ENCODE measurements at places on chromosomes 7 and 10.

- peak; percentile 81 for DNase-seq
These were observed at the start of gene RHOBTB1 for GRCh38 chr10:60944058-60944909. TSS of gene RHOBTB1 (minus strand) at chr10:60944185. CDS start at chr10:60911542, 32,643 bp downstream.

DNA sequence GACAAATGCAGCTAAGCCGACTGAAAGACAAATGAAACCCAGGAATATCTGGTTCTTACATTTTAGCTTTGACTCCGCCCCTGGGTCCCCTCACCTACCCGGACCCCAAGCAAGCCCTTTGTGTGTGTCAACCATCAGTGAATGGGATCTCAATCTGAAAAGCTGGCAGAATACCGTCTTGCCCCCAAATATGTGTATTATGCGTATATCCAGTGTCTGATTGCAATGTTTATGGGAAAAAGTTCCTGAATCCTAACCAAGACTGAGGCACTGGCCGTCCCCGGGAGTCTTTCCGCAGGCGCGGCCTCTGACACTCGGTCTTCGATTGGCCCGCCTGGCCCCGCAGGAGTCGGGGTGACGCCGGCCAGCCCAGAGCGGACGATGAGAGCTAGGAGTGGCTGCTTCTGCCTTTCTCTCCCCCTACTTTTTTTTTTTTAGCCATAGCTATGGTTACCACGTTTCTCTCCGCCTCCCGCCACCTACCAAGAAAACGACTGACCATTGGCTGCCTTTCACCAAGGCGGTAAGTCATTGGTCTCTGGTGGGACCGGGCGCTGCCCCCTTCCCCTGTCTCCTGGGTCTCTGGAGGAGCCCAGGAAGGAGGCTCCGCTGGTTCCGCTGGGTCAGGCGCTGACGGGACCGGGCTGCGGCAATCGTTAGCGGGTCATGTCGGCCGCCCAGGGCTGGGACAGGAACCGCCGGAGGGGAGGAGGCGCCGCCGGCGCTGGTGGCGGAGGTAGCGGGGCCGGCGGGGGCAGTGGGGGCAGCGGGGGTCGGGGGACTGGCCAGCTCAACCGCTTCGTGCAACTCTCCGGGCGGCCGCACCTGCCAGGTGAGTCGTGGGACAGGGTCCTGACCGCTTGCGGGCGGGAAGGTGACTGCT lies at the start of gene KLHDC10:
KLHDC10 (plus strand) TSS at position 557 of the 883 bp plus-strand sequence; CDS start at position 667, 110 bp downstream.
- peak; percentile 97 for DNase-seq

- peak; percentile 39 for DNase-seq
These were observed 101.1 kb upstream of the ABCB5 start for GRCh38 chr7:20514364-20514763.

DNA sequence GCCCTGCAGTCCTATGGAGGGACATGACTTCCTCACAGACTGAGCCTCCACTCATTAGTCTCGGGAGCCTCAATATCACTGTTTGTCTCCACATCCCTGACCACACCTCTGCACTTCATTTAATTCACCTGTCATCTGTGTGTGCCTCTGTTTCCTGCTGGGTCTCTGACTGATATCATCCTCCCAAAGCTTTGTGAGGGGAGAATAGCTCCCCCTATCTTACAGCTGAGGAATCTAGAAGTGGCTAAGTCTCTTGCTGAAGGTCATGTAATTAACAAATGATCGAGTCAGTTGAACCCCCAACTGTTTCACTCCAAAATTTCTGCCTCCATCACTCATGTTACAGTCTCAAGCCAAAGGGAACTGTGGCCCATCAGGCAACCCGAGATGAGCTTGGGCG lies 5.5 kb upstream of the CPXM2 start:
- no peak for DNase-seq

DNA sequence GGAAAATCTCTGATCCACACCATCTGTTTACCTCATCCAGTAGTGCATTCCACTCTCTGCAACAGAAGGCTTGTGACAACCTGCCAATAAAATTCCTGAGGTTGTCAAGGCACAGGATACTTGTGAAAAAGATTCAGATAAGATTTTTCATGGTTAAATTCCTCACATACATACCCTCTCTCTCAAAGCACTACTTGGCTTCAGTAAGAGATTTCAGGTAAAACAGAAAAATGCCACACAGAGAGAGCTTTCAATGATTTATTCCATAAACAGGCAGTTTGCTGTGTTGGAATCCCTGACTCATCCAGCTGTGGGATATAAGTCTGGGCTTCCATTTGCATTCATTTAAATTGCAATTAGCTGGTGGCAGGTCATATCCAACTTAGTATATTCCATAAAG lies 99.7 kb upstream of the CAV2 start:
- DNase-seq, result no peak

DNA sequence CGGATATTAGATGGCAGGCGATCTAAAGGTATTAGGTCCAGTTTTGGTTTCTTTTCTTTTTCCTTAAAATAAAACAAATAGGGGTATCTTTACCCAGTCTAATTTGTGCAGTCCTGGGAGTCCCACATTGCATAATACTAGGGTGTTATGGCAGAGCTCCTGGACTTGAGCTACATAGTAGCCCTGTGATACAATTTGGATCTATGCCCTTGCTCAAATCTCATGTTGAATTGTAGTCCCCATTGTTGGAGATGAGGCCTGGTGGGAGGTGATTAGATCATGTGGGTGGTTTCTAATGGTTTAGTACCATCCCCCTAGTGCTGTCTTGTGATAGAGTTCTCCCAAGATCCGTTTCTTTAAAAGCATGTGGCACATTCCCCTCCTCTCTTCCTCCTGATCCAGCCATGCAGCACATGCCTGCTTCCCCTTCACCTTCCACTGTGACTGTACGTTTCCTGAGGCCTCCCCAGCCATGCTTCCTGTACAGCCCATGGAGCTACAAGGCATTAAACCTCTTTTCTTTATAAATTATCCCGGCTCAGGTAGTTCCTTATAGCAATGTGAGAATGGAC lies 141.9 kb downstream of the RPS24 start:
- DNase-seq, result no peak

DNA sequence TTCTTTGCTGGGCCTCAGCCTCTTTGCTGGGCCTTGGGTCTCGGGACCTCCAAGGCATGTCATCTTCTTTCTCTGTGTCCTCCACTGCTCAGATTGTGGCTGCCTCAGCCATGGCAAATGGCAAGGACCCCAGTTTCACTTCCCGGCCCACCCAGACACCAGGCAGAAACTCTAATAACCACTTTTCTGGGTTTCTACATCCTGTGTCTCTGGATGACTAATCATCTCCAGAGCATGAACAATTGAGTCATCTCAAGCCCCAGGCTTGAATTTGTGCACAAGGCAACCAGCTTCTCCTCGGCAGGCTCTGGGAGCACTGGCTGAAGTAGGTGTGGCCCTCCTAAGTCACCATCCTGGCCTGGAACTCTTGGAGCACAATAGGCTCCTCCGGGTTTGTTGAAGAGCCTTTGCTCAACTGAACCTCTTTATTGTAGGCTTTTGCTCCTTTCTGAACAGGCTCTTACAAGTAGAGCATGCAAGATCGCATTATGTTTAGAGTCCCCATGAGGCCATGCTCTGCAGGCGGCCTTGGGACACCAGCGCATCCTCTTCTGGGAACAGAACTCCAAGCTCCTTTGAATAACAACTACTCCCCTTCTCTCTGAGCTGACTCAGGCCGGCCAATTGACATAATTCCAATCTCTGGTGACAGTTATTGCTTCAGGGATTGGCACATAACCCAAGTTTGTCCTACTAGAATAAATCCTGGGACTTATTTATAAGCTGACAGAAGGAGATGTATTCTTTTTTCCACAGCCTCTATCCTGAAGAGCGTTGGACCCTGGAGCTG lies 218.1 kb downstream of the WDR11 start:
- no peak for DNase-seq

DNA sequence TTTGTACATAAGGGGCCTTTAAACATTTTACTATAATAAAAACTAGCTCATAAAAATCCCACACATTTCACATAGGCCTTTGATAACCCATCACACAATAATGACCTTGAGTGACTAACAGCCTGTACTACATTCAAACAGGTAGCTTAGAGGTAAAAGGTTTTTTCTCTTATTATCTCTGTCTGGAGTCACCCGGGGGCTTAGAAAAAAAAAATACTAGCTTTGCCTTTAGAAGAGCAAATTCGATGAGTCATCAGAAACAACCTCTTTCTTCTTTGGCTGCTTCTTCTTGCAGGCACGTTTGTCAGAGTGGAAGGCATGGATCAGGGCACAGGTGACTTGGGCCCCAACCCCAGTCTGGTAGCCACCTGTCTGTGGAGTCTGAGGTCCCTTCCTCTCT lies 43.4 kb upstream of the ADO start:
- no peak for DNase-seq

GRCh38 chr7:22667562-22668239 lies 59.3 kb upstream of the IL6 start:
- no peak for DNase-seq

DNA sequence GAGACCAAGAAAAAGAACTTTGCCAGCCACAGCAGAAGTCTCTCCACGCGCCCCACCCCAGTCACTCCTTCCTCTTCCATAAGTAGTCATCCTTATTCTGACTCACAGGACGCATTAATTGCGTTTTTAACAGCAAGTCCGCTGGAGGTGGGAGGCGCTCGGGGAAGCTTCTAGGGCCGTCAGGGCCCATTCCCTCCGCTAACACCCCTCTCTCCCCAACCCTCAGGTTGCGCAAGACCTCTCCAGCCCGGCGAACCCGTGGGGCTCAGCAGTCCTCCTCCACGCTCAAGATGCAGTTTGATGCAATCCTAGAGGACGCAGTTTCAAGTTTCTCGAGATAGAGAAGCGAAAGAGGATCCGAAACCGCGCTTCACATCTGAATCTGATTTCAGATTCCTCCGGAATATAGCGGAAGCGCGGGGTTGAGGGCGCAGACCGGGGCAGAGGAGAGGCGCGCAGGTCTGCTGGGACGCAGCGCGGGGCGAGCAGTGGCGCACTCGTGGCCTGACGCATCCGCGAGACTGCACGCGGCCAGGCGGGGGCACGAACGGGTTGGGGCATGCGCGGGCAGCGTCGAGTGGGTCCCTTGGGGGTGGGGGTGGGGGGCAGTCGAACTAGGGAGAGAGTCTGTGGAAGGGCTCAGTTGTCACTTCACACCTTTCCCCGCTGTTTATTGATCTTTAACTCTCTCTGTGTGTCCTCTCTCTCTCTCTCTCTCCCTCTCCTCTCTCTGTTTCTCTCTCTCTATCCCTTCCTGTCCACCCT lies 37.8 kb upstream of the PSAP start:
- peak; percentile 83 for DNase-seq

- DNase-seq, result no peak
These were observed 16.7 kb upstream of the SLC26A4 start for GRCh38 chr7:107643938-107644308.

- DNase-seq, result no peak
These were observed 68.3 kb downstream of the NAMPT start for GRCh38 chr7:106216517-106216922.

GRCh38 chr10:119933179-119933578 lies 40.6 kb downstream of the SEC23IP start:
- no peak for DNase-seq

- no peak for DNase-seq
These were observed 12.0 kb upstream of the GSAP start for GRCh38 chr7:77427996-77428603.

GRCh38 chr7:81207801-81208200 lies 288.9 kb upstream of the SEMA3C start:
- DNase-seq, result no peak

DNA sequence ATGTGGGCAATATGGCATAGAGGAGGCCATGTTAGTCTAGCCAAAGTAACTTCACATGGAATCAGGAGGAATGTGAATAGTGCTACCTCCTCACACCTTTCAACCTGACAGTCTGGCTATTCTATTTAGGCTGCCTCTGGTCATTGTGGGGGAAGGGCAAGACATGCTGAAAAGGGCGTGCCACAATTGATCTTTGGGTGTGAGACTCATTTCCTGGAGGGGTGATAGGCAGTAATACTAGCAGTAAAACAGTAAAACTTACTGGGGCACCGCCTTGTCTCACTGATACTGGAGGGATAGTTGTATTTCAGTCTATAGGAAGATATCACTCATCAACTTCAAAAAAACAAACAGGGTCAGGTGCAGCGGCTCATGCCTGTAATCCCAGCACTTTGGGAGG lies 88.7 kb downstream of the TMEM168 start:
- DNase-seq, result no peak

GRCh38 chr7:40098810-40099209 lies 35.6 kb downstream of the MPLKIP start:
- DNase-seq, result no peak

- DNase-seq, result no peak
These were observed 118.0 kb downstream of the OTUD1 start for GRCh38 chr10:23556727-23557440.

GRCh38 chr7:133429371-133429770 lies 176.5 kb downstream of the EXOC4 start:
- no peak for DNase-seq

GRCh38 chr7:105590793-105591192 lies 9.5 kb upstream of the EFCAB10 start:
- DNase-seq, result no peak

- peak; percentile 95 for DNase-seq
These were observed 33.2 kb downstream of the WBP1L start for GRCh38 chr10:102776779-102777456.

DNA sequence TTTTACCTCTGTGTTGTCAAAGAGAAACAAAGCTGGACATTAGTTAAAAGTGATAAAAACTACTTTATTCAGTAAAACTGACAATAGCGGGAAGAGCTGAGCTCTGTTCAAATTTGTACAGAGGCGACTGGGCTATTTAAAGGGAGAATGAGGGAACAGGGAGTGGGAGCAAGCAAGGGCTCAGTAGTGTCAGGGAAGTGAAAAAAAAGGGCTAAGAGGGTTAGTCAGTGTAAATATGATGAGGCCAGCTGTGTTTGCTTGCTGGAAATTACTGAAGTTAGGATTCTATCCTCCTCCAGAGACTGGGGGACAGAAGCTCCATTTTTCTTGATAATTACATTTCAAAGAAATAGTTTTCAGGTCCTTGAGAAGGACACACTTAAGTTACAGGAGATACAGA lies 232.5 kb downstream of the SH2D4B start:
- no peak for DNase-seq

GRCh38 chr10:93259126-93259525 lies 185.4 kb downstream of the CYP26A1 start:
- no peak for DNase-seq

GRCh38 chr10:43045631-43046287 lies 31.1 kb upstream of the RET start:
- no peak for DNase-seq

DNA sequence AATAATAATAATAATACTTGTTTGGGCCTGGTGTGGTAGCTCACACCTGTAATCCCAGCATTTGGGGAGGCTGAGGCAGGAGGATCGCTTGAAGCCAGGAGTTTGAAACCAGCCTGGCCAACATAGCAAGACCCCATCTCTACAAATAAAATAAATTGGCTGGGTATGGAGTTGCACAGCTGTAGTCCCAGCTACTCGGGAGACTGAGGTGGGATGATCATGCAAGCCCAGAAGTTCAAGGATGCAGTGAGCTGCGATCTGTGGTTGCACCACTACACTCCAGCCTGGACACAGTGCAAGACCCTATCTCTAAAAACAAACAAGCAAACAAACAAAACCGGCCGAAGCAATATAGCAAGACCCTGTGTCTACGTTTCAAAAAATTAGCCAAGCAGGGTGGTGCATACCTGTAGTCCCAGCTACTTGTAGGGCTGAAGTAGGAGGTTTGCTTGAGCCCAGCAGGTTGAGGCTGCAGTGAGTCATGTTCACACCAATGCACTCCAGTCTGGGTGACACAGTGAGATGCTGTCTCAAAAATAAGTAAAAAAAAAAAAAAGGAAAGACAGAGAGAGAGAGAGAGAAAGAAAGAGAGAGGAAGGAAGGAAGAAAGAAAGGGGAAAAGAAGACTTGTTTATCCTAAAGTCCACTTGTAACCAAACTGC lies 85.6 kb upstream of the KDM7A start:
- DNase-seq, result no peak

- peak; percentile 28 for DNase-seq
These were observed 51.3 kb upstream of the STEAP4 start for GRCh38 chr7:88357781-88358525.

- no peak for DNase-seq
These were observed 2.7 kb downstream of the PROSER2 start for GRCh38 chr10:11825796-11826414.
